ENCODE measurements at places on chromosomes 1 and 21.
A peak's percentile ranks its signal among the peaks of the same experiment; 100 is the strongest.

- no peak for DNase-seq
Measured at GRCh38 chr1:245988393-245989078, 518.5 kb downstream of the SMYD3 start.

GRCh38 chr1:209710093-209710492 is 5.4 kb downstream of the HSD11B1 start:
- no peak for DNase-seq

DNA sequence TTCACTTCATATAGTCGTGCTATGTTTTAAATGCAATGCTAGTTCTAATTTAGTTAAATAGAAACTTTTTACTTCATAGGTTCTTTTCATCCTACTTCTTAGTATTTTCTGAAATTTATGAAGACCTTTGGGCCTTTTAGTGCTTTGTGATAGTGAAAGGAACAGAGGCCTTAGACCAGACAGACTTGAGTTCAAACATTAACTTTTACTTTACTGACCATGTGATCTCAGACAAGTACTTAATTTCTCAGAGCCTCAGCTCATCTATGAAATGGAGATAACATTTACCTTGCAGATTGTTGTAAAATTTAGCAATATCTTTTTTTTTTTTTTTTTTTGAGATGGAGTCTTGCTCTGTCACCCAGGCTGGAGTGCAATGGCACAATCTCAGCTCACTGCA is 57.5 kb downstream of the AK5 start:
- no peak for DNase-seq

DNA sequence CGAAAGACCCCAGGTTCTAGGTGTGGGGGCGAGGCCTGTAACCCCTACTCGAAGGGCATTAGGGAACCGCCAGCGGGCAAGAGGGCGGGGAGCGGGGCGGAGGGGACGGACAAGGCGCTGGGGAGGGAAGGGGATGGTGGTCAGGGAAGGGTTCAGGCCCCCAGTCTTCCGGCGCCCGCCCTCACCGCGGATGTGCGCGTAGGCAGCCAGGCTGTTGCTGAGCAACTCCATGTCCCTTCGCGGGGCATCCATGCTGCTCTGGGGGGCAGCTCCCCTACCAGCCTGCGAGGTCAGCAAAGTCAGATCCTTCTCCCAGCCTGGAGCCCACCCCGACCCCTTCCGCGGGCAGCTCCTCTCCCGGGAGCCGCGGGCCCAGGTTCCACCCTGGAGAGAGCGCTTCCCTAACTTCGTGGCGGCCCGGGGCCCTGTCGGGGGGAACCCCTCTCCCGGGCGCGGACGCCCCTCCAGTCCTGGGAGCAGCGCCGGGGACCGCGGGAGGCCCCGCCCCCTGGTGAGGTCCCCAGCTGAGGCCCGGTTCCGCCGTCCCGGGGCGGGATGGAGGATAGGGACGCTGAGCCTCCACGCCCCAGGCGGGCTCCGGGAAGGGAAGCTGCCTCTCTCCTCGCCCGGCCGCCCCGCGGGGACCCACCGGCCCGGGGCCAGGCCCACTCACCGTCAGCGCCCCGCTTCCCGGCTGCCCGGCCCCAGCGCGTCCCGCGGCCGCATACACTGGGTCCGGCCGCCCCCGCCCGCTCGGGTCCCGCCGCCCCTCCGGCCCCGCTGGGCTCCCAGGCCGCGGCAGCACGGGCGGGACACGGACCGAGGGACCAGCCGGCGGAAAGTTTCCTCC is 434 bp downstream of the EVA1B start:
- DNase-seq, result peak; percentile 29
